Right renal pelvis (tissue), 4 donors: ENCODE measurements at places on chromosomes 1 and 21. TPM values are rescaled to one million over a fixed set of nuclear protein-coding genes. Genes with fewer than 3 reads are reported as not detected.

The MEX3A gene
- polyA plus RNA-seq: 45.0 TPM

DNA sequence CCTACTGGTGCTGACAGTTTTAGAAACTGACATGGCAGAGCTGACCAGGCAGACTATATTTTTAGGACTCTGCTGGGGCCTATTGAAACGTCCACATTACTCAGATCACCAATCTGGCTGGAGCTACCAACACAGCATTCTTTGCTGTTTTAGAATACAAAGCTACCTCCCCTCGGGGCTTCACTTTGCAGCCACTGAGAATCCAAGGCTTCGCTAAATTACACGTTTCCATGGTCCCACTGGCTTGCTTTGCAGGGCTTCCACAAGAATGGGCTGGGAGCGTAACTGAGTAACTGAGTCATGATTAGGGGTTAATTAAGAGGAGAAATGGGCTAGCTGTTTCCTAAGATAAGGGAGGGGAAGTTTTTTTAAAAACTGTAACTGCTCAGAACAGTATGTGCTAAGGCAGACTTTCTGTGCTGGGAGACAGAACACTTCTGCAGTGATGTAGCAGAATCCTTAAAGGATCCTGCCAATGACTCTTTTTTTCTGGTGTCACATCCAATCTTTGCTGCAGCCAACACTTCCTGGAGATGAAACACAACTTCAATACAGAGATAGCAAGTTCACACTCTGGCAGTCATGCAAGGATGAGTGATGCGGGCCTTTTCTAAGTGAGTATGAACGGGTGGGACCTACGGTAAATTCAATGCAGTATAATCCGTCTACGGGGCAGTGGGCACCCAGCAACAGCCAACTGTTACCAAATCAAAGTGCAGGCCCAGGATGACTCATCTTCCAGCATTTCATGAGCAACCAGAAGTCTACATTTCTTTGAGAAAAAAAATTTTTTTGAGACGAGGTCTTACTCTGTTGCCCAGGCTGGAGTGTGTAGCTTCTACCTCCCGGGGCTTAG lies 21.5 kb downstream of the NDUFS5 start:
- no peak for DNase-seq

GRCh38 chr1:223364685-223365382 lies 858 bp upstream of the SUSD4 start:
- no peak for DNase-seq

The NT5C1A gene
- polyA plus RNA-seq: 0.69 TPM
